ENCODE measurements at places on chromosomes 11 and 22.
A peak's percentile ranks its signal among the peaks of the same experiment; 100 is the strongest.

- DNase-seq = no peak
Observed at GRCh38 chr11:12775955-12776354, 101.7 kb downstream of the TEAD1 start.

DNA sequence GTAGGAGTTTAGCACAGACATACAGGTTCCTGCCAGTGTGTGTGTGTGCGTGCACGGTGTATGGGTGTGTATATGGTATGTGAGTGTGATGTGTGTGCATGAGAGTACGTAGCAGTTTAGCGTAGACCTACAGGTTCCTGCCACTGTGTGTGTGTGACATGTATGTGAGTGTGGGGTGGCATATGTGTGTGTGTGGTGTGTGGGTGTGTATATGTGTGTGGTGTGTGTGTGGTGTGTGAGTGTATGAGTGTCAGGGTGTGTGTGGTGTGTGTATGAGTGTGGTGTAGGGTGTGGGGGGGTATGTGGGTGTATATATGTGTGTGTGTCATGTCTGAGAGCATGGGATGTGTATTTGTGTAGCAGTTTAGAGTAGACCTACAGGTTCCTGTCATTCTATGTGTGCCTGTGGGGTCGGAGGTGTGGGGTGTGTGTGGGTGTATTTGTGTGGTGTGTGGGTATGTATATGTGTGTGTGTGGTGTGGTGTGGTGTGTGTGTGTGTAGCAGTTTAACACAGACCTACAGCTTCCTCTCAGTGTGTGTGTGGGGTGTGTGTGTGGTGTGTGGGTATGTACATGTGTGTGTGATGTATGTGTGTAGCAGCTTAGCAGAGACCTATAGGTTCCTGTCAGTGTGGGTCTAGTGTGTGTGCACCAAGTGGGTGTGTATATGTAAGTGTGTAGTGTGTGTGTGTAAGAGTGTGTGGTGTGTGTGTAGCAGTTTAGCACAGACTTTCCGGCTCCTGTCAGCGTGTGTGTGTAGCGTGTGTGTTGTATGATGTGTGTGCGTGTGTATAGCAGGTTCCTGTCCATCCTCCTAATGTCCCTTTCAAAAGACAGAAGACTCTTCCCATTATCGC lies 31.8 kb upstream of the TBCEL start:
- no peak for DNase-seq

GRCh38 chr11:96257972-96258934 lies 84.7 kb downstream of the MAML2 start:
- DNase-seq = peak; percentile 63

GRCh38 chr22:49150801-49151221 lies 676.9 kb downstream of the BRD1 start:
- DNase-seq = no peak
